ENCODE measurements at places on chromosomes 5 and 9.

DNA sequence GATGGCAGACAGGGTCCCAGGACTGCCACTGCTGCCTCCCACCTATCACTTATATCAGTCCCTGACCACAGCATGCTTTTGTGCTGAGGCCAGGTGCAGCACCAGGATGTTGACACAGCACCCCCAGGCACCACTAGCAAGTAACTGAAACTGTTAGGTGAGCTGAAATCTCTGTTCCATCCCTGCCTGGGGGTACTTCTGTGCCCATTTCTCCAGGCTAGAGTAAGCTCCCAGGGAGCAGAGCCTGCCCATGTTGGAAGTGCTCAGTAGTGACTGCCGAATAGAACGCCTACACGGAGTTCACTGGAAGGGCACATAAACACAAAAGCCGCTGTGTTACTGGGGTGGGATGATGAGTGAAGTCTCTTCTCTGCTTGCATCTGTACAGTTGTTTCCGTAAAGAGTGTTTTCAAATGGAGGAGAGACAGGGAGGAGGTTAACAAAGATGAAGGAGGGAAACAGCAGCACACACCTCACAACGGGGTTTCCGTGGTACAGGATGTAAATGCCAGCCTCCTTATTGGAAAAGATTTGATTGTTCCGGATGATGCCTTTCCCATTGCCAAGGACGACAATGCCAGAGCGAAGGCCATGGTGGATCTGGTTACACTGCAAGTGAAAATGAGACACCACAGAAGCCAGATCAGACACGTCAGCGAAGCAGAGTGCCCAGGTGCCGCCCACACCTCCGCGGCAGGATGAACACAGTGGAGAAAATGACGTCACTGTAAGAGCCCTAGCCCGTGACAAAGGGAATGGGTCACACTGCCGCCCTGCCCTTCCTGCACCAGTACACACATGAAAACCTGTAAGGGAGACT lies 43.1 kb downstream of the POLR1E start:
- DNase-seq = peak; percentile 22

- DNase-seq = no peak
These were observed 57.9 kb downstream of the PRRT1B start for GRCh38 chr9:131603199-131603598.

GRCh38 chr5:35862126-35862525 lies 5.4 kb downstream of the IL7R start:
- DNase-seq = no peak

- DNase-seq = no peak
These were observed 3.0 kb upstream of the CDC42SE2 start for GRCh38 chr5:131260895-131261294.

DNA sequence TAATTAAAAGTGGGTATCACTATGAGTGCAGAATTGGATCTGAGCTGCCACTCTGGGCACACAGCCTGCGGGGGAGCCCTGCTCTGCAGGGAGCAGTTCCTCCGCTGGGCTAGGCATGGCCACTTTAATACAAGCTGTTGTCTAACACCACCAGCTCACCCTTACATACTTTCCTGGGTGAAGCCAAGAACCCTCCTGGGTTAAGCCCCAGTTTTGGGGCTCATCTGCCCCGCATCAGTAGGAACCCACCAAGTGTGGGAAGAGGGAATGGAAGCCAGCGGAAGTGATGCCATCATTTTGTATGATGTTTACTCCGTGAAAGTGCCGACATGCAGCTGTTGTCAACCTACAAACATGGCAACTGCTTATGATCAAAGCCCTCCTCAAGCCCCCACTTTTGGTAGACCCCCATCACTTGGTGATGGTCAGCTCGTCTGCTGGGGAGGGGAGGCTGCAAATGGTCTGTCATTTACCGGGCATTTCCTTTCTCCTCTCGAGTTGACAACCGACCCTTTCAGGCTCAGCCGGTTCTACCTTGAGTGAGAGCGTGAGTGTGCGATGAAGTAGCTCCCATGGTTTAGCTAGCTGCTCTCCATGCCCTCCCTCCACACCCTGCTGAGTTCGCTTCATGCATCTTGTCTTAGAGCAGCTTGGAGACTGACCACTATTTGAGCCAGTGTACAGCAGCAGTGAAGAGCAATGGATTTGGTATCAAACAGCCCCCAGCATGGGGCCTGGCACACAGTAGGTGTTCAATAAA lies 95.3 kb upstream of the IER5L start:
- no peak for DNase-seq

DNA sequence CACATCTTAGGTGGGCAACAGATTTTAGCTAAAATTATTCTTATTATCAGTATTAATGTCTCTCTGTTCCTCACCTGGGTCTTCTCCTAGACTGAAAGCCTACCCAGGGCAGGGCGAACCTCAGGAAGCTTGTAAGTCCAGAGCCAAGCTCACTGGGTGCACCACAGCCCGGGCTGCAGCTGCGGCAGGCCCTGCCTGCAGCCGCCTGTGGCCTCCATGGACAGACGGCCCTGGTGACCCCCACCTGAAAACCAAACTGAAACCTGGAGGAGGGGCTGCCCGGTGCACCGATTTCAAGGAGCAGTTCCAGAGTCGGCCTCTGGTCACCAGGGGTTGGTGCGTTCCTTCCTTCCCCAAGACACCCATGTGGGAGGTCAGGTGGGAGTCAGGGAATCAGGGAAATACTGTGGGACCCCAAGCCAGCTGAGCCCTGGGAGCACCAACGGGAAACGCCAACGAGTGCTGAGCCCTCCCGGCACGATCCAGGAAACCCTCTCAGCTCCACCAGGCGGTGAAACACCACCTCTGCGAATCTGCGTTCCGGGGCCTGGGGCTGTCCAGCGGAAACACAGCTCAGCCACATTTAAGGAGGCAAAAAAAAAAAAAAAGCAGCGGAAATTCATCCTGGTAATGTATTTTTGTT lies 68.6 kb upstream of the PPP1R26 start:
- DNase-seq = no peak

DNA sequence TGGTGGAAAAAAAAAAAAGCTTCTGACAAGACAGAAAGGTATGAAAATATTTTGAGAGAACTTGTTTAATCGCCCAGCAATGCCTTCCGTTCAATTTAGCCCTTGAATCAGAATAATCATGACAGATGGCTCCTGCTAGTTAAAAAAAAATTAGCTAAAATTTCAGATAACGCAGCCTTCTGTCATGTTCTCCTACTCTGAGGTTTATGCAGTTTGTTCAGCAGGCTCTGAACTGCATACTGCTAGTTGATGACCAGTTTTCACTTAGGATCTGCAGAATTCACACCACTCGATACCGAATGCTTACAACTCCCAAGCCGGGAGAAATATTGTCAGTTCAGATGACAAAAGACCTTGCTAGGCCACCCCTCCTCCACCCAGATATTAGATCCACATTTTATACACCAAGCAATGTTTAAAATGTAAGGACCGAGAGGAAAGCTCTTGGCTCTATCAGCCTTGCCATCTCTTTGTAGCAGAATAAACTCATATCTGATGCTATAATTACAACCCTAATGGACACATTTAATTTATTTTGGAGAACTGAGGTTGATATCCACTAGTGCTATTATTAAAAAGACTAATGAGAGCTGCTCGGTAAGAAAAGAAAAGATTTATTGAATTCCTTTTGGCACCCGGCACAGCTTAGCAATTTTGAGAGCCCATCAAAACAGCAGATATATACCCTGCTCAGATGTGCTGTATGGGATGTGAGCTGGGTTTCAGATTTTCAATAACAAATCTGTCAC lies 322.8 kb downstream of the GLIS3 start:
- DNase-seq = no peak
